Stimulated activated CD8-positive, alpha-beta memory T cell treated with anti-CD3 and anti-CD28 coated beads, Interleukin-15, amount 100 ng/mL, for 24 hours (primary cell): ENCODE measurements at places on chromosomes 4 and X.

GRCh38 chr4:126071346-126072333 is 756.9 kb downstream of the FAT4 start:
- no peak for DNase-seq

GRCh38 chr4:185398618-185399017 is 2.0 kb downstream of the ANKRD37 start:
- DNase-seq, result no peak

DNA sequence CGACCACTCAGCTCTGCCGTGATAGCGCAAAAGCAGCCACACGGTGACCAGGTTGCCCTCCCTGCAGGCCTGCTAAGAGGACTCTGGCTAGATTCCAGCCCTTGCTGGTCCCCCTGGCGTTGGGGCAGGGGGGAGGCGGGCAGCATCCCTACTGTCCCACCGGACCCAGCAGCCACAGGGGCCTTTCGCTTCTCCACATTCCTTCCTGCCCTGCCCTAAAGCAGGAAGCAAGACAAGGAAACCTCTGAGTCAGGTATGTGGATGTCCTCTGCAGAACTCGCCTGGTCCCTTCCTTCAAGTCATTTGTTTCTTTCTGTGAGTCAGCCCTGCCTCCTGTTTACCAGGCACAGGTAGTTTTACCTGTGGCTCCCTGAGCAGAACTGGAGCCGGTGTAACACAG is 60.2 kb upstream of the CLDN34 start:
- DNase-seq, result no peak

- DNase-seq, result no peak
Measured at GRCh38 chr4:3263053-3263875, 14.3 kb downstream of the MSANTD1 start.

DNA sequence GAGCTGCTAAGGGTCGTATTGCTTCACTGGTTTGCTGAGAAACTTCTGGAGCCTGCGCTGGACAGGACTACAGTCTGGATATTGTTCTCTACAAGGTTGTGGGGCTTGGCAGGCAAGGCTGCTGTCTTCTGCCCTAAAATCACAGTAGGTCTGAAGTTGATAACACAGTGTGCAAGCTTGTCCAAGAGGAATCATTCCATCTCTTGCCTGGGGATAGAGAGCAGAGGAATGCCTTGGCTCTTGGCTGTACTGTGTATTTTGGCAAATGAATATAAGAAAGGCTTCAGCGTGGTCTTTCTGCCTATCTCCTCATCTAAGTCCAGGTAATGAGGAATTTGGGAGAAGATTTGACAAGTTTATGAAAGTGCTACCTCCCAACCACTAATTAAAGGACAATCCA is 9.4 kb upstream of the RASL11B start:
- DNase-seq, result no peak

- no peak for DNase-seq
Measured at GRCh38 chr4:124708517-124709300, 3.8 kb downstream of the ANKRD50 start.

DNA sequence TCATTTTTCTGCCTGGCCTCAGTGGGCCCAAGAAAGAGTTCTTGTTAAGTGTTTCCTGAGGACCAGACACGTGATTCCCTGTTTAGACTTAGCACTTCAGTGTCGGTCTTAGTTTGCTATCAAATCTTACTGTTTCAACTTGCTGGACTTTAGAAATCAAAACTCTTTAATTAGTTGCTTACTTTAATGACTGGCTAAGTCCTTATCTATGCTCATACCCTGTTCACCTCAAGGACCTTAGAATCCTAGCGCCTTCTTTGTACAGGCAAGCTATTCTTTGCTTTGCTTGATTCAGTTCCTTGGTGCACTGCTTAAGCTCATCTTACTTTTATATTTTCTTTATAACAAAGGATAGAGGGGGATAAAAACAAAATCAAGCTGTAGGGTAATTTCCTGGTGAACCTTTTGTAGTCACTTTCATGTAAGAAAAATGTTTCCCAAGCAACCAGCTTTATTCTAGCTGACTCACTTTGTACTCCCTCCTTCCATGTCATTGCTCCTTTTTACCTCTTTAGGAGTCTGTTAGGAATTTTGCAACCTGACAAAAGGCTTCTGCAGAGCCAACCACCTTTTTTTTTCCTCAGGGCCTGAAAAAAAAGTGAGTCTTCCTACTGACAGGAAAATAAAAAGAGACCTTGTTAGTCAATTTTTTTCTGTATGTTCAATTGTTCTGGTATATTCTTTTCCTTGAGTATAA is 14.7 kb downstream of the WDR44 start:
- no peak for DNase-seq

GRCh38 chr4:130147641-130148040 is 1051.7 kb downstream of the C4orf33 start:
- no peak for DNase-seq

DNA sequence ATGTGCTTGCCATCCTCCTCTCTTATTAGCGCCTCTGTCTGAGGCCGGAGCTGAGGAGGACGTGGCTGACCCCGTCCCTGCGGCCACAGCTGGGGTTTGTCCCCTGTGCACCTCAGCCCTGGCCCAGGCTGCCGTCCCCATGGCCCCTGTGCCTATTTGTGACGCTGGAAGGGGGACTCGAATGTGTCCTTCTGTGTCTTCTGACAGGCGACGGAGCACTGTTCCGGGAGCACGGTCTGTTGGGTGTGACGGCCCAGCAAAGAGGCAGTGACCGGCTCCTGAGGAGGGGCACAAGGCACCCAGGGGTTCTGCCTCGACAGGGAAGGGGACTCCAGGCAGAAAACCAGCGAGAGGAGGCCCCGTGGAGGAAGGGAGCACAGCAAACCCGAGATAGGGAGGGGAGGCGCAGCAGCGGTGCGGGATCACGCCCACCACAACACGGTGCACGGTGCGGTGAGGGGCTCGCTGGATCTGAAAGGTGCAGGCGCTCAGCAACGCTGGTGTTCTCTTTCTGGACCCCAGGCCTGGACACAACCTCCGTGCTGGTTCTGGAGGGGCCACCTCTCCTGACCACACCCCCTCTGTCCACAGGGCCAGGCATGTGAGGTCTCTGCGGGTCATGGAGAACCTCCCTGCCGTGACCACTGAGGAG is 5.6 kb downstream of the SH3TC1 start:
- DNase-seq, result no peak

- DNase-seq, result no peak
Measured at GRCh38 chr4:175784986-175785525, 27.0 kb downstream of the GPM6A start.

- DNase-seq, result no peak
Measured at GRCh38 chr4:184268584-184269160, 51.0 kb upstream of the ENPP6 start.

DNA sequence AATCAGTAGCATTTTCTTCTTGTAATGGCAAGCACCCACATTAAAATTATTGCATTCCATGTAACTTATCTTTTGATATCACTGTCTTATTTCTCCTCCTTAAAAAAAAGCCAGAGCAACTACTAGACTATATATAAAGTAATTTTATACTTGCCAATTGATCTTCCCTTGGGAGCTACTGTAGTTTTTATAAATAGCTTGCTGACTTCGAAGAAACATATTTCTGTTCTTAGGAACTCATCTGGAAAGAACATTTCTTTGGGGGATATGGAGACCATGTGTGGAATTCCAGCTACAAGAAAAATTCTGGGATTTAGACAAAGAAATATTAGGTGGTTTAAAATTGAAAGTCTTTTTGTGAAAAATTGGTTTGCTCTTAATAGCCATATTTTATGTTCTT is 94.9 kb downstream of the BMPR1B start:
- DNase-seq, result no peak

- DNase-seq, result no peak
Measured at GRCh38 chr4:183348136-183348535, 25.9 kb upstream of the CLDN24 start.

- no peak for DNase-seq
Measured at GRCh38 chrX:22202251-22202650, 70.5 kb upstream of the CBLL2 start.

- no peak for DNase-seq
Measured at GRCh38 chr4:142817442-142817841, 28.7 kb downstream of the INPP4B start.

- DNase-seq, result no peak
Measured at GRCh38 chrX:147832707-147833348, 78.9 kb upstream of the FMR1 start.

DNA sequence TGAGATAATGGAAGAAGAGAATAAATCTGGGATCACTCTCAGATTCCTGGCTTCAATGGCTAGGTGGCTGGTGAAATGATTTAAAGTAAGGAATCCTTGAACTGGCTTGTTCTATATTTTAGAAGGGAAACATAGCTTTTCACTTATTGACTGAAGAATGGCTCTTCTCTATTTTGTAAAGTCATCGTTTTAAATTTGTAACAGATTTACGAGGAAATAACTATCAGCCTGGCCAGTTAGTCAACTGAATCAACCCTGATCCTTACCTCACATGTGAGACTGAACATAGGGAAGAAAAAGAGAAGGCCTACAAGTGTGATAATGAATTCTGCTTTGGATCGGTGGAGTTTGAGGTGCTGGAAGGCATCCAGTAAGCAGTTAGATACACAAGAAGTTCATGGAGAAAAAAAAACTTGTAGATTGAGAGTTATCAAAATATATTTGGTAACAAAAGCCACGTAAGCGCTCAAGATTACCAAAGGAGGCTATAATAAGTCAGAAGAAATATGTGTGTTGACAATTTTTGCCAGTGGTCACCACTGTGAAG is 12.0 kb downstream of the AREG start:
- DNase-seq, result no peak

GRCh38 chr4:84482564-84483563 is 16.2 kb downstream of the NKX6-1 start:
- no peak for DNase-seq

DNA sequence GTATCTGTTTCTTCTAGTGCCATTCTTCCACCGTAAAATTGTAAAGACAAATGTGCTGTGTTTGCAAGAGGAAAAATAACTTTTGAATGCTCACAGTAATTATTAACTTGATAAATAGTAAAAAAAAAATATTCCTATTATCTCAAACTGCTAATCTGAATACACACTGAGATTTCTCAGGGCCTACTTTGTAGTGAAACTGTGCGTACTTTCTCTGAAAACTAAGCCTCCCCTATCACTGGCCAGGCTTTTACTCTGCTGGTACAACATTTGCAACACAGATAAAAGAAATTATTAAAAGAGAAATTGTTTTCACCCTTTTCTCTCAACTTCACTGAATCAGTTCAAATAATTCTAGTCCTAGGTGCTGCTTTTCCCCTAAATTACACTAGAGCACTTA is 137.3 kb downstream of the PRDM5 start:
- DNase-seq, result no peak

DNA sequence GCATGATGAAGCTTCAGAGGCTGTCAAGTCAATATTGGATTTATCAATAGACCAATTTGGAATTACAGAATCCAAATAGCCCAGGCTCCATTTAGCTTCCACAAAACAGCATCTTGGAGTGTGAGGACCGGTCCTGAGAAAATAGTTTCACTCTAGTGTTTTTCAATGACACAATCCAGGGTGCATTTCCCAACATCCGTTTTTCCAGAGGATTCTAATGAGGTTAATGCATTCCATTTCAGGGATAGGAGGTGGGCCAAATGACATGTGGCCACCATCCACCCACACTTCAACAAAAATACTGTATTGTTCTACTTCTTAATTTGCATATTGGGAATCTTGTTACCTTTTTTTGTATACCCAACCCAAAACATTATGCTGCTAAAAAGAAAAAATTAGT is 229.8 kb upstream of the LDB2 start:
- DNase-seq, result no peak

- DNase-seq, result no peak
Measured at GRCh38 chrX:107626916-107627315, 1.4 kb upstream of the PRPS1 start.

DNA sequence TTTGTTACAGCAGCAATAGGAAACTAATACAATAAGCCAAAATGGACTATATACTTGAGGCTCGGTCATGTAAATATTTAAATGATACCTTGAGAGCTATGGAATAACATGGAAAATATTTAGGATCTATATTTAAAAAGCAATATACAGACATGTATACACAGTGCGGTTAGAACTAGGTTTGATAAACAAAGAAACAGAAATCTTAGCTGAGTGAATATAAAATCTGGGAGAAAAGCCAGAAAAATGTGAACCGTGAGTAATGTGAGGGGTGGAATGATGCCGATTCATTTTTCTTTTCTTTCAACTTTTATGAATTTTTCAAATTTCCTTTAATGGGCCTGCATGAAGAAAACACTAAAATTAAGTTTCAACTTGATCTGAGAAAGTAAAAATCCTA is 104.1 kb downstream of the ATXN3L start:
- DNase-seq, result no peak

DNA sequence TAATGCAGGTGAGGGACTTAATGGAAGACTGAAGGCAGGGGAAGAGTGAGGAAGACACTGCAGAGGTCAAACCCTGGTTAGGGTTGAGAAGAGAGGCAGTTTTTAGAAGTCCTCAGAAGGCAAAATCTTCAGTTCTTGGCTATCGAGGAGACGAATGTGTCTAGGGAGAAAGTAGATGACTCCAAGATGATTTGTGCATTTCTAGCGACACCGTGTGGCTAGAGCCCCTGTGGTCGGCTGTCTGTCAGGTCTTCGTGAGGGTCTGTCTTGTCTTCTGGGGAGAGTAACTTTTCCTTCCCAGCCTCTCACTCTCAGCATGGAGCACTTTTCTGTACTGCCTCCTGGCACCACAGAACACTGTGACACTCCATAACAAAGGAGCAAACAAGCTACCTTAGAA is 458.1 kb downstream of the STIM2 start:
- DNase-seq, result no peak

DNA sequence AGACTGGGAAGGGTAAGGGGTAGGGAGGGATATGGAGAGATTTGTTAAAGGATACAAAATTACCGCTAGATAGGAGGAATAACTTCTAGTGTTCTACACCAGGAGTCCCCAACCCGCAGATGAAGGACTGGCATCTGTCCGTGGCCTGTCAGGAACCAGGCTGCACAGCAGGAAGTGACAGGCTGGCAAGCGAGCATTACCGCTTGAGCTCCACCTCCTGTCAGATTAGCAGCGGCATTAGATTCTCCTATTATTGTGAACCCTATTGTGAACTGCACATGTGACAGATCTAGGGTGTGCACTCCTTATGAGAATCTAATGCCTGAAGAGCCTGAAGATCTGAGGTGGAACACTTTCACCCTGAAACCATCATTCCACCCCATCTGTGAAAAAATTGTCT is 27.9 kb upstream of the BBS7 start:
- no peak for DNase-seq

GRCh38 chr4:88136249-88136648 is 22.2 kb downstream of the ABCG2 start:
- DNase-seq, result no peak

DNA sequence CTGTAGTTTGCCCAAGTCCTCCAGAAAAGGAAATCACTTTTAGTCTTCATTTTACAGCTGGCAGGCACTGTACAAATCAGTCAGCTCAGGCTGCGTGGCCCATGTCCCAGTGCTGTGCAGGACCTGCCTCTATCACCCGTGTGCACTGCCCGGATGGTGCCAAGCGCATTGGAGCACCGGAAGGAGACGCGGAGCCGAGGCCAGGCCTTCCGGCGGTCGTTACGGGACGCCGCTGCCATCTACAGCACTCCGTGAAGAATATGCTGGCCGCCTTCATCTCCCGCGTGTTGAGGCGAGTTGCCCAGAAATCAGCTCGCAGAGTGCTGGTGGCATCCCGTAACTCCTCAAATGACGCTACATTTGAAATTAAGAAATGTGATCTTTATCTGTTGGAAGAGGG is at the start of gene PDHA2:
Gene PDHA2 (plus strand): TSS at position 203 of the 400 bp plus-strand sequence. CDS start 58 bp downstream, at position 261.
- DNase-seq, result no peak
